Midbrain (tissue), 1 donor: ENCODE measurements at places on chromosomes 7 and 10.

DNA sequence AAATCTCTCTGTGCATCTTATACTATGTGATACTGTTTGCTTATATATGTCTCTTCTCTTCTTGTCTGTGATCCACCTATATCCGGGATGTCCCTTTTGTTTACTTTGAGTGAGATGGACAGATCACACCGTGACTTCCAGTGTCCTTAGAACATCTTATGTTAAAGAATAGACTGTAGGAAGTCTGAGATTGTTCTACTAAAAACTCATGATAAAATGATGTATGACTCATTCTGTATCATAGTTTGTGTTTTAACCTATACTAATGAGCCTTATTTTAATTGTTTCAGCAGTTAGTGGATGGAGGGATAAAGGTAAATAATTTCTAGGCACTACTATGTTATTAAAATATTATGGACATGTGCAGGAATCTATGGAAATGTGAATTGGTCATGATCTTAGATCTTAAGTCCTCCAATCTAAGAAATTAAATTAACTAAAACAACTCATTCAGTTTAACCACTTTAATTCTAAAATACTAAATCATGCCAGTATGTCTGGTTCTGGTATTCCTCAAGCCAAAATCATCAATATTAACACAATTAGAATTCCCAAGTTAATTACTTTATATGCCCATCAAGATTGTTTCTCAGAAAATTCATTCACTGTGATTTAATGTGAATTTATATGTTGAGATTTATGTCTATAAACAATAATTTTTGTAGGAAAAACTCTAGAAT is 32.0 kb downstream of the ITGB8 start:
- DNase-seq, result no peak

DNA sequence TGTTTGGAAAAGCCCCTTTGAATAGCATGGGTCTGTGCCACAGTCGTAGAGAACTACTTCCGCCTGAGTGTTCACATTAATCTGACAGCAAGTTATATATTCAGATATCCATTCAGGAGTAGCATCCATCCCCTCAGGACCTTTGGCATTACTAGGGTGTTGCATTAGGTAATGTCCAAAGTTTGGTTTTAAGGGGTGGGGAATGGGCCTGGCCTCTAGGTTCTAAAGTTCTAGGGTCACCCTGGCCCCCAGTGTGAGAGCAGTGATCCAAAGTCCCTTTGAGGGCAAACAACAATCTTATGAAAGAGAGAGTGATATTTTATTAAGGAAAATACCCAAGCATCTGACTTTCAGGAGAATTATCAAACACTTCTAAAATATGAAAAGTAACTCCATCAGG is 12.3 kb downstream of the MCM10 start:
- no peak for DNase-seq

- no peak for DNase-seq
Observed at GRCh38 chr7:36440880-36441279, 51.2 kb downstream of the ANLN start.

DNA sequence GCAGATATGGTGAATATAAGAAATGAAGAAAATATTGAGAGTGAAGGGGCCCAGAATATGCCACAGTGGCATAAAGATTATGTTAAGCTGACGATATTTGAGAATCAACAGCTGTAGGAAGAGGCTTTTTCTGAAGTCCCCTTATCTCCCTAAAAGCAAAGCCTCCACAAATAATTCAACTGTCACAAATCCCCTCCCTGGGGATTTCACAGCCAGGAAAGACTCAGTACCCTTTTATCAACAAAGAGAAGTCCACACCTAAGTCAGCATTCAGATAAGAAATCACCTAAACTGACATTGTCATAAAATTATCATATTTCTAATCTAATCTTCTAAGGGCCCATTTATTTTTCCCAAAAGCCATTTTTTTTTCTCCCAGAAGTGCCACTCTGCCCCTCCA is 284.9 kb upstream of the VWC2 start:
- DNase-seq, result no peak

GRCh38 chr10:58027426-58027825 is 240.3 kb downstream of the IPMK start:
- no peak for DNase-seq

GRCh38 chr10:44882166-44882720 is 28.9 kb upstream of the TMEM72 start:
- no peak for DNase-seq

DNA sequence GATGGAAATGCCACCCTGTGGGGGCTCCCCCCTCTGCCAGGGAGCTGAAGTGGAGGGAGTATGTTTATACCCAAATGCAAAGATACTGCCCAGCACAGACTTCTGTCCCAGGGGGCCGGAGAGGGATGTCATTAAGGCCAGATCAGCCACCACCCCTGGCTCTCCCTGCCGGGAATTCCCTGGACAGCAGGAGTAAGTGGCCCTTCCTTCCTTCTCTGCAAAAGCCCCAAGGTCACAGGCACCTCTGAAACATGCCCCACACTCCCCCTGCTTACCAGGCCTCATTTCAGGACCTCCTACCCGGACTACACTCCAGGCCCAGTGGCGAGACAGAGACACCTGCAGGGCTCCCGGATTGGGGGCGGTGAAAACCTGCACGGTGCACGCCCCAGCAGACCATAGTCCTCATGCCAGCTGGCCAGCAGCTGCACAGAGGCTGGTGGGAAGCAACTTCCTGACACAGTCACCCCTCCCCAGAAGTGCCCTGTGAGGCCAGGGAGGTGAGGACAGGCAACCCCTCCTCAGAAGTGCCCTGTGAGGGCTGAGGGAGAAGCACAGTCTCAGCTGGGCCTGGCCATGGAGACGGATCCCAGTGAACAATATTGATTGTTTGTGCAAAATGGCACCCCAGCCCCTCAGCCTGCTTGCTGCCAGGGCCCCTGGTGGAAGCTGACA is 33.0 kb upstream of the RET start:
- no peak for DNase-seq

- DNase-seq, result peak; percentile 43
Observed at GRCh38 chr7:1432411-1433082, 26.7 kb downstream of the MICALL2 start.

DNA sequence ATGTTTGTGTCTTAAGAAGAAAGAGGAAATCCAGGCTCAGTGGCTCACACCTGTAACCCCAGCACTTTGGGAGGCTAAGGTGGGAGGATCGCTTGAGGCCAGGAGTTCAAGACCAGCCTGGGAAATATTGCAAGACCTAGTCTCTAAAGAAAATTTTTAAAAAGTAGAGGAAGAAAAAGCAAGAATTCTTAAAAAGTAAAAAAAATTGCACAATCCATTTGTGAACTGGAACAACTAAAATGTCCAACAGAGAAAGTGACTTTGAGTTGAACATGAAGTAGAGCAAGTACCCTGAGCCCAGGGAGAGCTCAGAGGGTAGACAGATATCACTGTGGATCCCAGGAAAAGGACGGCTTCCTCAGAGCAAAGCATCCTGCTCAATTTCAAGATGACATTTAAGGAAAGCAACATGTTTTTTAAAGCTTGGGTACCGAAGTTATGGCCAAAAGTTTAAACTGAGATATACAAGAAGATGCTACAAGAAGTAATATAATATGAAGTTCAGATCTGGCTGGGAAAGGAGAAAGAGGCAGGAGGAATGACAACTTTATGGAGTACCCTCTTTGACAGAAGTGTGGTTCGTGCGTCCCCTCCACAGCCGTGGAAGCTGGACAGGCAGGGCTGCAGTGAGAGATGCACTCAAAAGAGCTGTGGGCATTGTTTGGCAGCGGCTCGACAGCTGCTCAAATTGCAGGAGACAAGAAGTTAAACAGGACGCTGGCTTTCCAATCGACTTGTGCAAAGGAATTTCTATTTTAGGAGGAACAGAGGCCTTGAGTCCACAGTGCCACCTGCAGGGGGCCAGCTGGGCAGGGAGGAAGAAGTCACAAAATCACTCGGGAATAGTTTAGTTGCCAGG is 201.3 kb downstream of the JCAD start:
- peak; percentile 5 for DNase-seq

DNA sequence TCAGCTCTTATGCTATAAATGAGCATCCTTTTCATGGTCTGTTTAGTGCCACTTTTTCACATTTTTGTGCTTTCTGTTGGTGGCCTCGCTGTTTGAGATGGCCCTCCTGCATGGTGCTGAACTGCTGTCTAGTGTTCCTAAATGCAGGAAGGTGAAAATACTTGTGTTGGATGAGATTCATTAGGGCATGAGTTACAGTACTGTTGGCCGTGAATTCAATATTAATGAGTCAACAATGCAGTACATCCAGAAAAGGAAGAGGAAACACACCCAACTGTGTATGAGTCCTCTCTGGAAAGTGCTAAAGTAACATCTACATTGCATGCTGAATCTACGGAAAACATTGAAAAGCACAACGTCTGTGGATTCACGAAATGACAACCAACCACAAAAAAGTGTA is 124.0 kb downstream of the HERPUD2 start:
- DNase-seq, result no peak
